ENCODE measurements at places on chromosomes 13 and 19.

DNA sequence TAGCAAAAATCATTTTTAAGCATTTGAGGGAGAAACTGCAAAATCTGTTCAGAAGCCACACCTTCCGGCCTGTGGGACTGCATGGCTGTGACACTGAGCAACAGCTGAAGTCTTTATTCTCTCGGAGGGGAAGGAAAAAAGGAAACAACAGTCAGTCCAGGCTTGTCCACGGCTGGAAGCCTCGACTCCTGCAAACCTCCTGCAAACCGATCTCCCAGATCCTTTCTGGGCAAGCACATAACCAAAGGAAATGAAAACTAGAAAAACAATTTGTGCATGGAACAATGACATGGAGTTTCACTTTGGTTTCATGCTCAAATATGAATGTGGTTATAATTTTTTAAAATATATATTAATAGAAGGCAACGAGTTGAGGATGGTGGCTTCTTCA is 1.0 kb downstream of the COL4A1 start:
- no peak for DNase-seq

DNA sequence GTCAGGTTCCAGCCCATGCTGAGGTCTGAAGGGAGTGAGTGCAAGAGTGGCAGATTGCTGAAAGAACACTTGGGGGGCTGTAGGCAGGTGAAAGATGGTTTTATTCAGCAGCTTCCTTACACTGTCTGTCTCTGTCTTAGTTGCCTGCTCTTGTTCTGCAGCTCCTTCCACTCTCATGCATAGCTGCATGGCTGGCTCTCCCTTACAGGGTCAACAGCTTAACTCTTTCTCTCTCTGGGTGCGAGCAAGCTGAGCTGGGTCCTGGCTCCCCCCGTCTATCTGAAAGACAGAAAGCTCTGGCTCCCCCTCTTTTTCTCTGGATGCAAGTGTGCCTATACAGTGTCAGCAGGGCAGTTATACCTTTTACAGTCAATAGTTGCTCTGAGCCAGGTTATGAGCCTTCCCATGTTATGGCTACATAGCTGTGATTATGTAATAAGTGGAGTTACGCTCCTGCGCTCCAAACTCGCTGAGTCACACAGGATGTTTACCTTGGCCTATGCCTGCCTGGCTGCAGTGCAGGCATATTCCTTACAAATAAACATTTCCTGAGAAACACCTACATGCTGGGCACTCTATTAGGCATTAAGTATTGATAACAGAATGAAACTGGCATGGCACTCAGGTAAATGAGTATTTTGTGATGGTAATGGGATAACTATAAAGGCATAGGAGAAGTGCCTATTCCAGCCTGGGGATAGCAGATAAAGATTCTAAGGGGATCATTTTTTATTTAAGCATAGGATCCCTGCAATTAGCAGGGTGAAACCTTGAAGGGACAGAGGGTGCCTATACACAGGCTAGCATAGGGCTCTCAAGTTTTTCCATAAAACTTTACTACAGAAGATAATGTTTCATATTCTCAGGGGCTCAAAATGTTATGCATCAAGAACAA is 826.9 kb upstream of the PCDH9 start:
- DNase-seq: no peak

- DNase-seq: no peak
These were observed 119.5 kb downstream of the ZAR1L start for GRCh38 chr13:32195713-32196112.

DNA sequence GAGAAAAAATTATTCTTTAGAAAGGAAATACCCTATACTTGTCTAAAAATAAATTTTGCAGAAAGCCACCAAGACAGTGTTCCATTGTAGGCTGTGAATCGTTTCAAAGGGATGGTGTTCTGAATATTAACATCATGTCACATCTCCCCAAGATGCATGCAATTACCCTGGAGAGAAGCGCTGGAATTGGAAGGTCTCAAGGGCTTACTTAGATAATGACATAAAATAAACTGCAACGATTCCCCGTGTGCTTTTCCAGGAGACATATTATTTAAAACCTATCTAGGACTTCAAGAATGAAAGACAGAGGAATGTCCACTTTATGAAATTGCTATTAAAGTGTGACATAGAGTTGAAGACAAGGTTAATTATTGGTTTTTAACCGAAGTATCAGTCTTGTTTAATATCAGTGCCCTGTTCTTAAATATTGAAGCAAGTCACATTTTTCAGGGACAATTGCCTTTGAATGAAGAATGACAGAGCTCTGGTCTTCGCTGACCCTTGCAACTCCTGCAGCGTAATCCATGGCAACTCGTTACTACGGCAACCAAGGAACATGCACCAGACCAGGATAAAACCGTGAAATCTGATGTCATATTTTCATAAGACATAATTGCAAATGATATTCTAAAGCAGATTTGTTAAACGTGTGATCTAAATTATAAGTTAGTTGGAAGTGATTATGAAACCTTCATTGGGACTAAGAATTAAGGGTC is 91.7 kb downstream of the EFNB2 start:
- no peak for DNase-seq

DNA sequence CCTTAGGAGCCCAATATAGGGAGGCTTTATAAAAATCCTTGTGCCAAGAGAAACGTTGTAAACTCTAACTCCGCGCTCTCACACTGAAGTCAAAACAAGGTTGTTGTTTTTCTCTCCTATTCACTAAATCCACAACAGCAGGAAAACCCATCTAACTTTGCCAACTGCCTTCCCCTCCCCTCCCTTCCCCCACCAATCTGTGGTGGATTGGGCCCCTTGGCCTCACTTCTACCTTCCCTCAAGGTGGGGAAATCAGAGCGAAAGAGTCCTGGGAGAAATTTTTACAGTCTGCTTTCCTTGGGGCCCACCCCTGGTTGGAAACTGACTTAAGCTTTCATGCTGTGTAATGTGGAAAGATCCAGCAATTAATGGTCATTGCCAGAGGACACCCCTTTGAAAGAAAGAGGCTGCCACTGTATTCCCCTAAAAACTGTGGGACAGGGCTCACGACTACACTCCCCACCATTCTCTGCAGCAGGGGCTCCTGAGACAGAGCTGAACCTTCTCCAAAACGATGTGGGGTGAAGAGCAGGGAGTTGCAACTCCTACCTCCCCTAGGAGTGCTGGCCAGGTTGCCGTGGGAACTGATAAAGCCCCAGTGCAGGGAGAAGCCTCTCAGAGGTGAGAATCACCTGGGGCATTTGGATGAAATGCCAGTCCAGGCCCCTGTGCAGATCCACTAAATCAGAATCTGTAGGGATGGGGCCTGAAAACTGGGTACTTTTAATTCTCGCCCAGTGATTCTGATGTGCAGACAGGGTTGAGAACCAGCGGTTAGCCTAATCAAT is 1.1 kb downstream of the DHRS12 start:
- no peak for DNase-seq

DNA sequence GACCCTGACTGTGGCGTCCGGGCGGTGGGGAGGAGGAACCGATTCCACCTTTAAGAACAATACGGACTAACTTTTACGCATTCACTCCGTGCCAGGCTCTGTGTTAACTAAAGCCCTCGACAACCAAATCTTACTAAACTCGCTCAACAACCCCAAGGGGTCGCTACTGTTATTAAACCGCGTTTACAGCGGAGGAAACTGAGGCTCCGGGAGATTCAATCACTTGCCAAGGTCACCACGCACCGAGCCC is 1.2 kb downstream of the SAMD1 start:
- peak; percentile 17 for DNase-seq

GRCh38 chr19:5081443-5082161 is 112.7 kb downstream of the KDM4B start:
- DNase-seq: no peak

DNA sequence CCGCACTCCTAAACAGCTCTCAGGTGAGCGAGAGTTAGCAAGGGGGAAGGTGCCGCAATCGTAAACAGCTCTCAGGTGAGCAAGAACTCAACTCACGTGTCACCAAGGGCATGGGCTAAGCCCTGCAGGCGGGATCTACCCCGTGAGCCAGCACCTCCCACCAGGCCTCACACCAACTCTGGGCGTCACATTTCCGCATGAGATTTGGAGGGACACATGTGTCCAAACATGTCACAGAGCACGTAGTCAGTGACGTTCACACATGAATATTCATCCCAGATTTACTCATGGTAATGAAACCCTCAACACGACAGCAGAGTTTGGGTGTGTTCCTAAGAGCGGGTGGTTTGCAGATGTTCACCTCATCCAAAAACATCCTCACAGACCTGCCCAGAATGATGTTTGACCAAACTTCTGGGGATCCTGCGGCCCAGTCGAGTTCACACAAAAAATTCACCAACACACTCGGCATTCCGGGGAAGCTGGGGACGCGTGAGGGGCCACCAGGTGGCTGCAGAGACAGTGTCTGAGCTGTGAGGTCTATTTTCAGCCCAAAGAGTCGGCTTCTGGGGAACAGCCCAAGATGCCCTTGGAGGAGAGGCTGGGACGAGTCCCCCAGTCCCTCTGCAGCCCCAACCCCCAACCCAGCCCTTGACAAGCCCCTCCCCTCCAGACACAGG is 19.6 kb downstream of the C2CD4C start:
- DNase-seq: no peak

GRCh38 chr13:29619995-29620394 is 24.5 kb upstream of the SLC7A1 start:
- DNase-seq: no peak

GRCh38 chr19:58492265-58492664 is 16.1 kb downstream of the ZNF446 start:
- no peak for DNase-seq

GRCh38 chr19:56566904-56567273 is 379 bp upstream of the ZNF470 start:
- DNase-seq: no peak

GRCh38 chr19:1081301-1082164 is 13.6 kb downstream of the POLR2E start:
- DNase-seq: no peak

DNA sequence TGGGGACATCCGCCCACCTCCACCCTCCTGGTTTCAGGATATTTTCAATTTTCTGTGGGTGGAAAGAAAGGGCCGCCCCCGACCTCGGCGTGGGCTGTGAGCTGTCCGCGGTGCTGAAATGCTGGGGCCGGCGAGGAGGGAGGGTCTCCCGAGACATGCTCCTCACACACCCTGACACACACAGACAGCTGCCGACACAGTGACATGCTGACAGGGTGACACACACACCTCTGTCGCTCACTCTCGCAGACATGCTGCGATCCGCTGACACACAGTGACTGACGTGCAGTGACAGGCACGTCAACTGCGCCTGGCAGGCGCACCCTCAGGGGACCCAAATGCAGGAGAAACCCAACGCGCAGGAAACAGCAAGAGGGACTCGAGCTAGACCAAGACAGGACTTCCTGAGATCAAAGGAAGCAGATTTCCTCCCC is 25.1 kb upstream of the MEIS3 start:
- DNase-seq: peak; percentile 27

GRCh38 chr13:101858860-101859259 is 406.4 kb downstream of the ITGBL1 start:
- DNase-seq: no peak

DNA sequence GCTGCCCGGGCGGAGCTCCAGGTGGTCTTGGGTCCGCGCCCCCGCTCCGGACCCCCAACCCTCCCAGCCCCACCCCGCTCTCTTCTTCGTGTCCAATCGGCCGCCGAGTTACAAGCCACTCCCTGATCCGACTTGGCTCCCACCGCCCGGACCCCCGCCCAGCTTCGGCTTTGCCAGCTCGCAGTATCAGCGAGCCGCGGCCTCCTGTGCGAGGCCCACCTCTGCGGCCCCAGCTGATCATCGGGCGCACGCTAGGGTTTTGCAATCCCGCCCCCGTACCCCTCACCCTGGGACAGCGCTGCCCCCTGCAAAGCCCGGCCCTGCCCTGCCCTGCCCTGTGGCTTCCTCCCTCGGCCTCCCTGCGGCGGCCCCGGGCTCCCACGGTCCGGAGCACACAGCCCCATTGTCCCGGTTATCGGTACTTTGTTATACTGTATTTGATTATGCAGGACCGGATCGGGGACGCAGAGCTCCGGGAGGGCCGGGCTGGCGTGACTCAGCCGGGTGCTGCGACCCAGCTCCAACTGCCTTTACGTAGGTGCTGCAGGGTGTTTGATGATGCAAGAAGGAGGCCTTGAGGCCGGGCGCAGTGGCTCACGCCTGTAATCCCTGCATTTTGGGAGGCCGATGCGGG is 598 bp upstream of the LPAR2 start:
- no peak for DNase-seq

DNA sequence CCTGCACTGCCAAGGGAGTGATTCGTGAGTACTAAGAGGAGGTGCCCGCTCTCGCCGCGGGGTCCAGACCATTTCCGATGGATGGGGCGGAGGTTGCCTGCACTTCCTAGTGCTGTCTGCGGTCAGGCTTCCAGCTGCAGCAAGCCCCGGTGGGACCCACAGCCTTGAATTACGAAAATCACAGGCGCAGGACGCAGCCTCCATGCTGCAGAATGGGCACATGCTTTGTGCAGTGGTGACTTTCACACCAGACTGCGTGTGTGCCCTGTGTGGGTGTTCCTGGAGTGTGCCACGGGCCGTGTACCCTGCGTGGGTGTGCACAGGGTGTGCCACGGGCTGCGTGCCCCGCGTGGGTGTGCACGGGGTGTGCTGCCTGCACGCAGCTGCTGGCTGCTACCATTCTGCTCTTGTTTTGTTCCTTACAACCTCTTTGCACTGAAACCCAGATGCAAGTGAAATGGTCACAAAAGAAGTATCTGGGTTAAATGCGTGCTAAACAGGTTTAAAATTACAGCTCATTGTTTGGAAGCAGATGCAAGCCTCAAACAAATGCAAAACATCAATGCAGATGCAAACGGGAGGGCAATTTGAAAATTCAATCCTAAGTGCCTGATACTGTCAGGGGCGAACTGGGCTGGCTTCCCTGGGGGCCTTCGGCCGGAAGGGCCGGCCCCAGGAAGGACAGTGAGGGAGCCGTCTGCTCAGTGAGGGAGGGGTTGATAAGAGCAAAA is 221.2 kb upstream of the SOX1 start:
- DNase-seq: no peak

DNA sequence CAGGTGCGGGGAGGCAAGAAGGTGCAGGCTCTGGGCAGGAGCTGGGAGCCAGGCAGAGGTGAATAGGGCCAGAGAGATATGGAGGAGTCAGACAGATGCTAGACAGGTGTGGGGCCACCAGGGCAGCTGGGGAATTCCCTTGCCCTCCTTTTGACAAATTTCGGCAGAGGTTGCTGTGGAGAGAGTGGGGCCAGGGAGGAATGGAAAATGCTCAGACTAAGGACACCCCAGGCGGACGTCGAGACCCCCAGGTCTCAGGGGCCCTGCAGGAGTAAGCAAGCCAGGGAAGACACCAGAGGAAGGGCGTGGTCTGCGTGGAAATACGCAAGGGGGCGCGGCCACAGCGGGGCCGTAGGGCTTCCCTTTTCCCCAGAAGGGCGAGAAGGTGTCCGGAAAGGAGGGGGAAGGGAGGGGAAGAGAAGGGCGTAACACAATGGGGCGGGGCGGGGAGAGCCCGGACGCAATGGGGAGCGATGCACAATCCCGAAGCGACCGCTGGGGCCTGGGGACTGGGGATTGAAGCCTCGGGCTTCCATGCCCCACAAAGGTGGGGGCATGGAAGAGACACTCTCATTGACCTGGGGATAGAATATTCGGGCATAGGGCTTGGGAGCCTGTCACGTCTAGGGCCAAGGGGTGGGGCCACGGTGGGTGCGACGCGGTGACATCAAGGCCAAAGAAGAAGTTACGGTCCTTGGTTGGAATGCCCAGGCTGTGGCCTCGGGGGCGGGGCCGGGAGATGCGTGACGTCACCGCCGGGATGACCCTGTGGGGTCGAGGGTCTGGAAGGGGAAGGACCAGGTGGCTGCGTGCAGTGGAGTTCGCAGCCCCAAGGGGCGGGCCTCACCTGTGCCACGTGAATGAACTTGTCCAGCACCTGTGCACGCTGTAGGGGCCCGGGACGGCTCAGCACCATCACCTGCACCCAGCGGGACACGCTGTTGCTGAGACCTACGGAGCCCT is 8.2 kb downstream of the RASGRP4 start:
- no peak for DNase-seq

Data from T-helper 1 cell (primary cell).